ENCODE measurements at places on chromosomes 4 and X. TPM values are rescaled to one million over a fixed set of nuclear protein-coding genes. Genes with fewer than 3 reads are reported as not detected.

The PDZD4 gene
- 0.53 TPM for total RNA-seq

The CT45A3 gene
- total RNA-seq: not detected

The SPP1 gene
- not detected for total RNA-seq

The MMRN1 gene
- total RNA-seq: 11.1 TPM

The DCAF12L1 gene
- total RNA-seq: not detected

The ZNF630 gene
- 1.1 TPM for total RNA-seq

The PHOX2B gene
- not detected for total RNA-seq

The CYTL1 gene
- total RNA-seq: 41.5 TPM

The ANXA10 gene
- total RNA-seq: 6.5 TPM

The SLC6A14 gene
- total RNA-seq: not detected

The TBC1D8B gene
- total RNA-seq: 11.3 TPM

The NIPAL1 gene
- 0.13 TPM for total RNA-seq

The TRIM61 gene
- 0.92 TPM for total RNA-seq

The FAM47E gene
- total RNA-seq: 0.66 TPM

The PDZD11 gene
- total RNA-seq: 51.5 TPM

The GC gene
- not detected for total RNA-seq

The MAP9 gene
- 22.3 TPM for total RNA-seq

The PPM1K gene
- 18.7 TPM for total RNA-seq

The DGKK gene
- total RNA-seq: not detected

The LRAT gene
- total RNA-seq: not detected

The ARHGAP6 gene
- 9.9 TPM for total RNA-seq
